ENCODE measurements at places on chromosomes 4 and X.
A peak's percentile ranks its signal among the peaks of the same experiment; 100 is the strongest.

DNA sequence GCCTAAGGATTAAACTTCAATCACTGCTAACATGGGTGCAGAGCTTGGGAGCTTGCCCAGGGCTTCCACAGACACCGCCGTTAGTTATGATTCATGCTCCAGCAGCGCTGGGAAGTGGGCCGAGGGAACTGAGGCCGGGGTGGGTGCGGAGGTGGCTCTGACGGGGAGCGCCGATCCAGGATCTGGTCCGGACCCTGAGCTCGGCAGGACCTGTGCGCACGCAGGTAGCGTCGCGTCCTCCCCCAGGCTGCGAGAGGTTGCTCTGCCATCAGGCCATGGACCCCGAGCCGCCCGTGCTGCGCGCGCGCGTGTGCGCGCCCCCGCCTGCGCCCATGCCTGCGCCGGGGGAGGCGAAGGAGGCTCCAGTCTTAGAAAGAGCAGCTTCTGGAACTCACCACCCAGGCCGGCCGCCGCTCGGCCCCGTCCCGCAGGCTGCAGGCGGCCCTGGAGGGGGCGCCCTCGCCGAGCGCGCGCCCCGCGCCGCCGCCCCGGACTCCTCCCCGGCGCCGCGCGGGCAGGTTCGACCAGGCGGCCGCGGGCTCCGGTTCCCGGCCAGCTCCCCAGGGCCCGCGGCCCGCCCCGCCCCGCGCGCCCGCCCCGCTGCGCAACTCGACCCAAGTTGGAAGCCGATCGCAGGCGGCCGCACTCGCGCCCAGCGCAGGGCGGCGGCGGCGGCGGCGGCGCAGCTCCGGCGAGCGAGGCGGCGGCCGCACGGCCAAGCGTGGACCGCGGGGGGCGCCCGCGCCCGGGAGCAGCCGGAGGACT, 732 bp upstream of the ADRA2C start:
- DNase-seq, result no peak

DNA sequence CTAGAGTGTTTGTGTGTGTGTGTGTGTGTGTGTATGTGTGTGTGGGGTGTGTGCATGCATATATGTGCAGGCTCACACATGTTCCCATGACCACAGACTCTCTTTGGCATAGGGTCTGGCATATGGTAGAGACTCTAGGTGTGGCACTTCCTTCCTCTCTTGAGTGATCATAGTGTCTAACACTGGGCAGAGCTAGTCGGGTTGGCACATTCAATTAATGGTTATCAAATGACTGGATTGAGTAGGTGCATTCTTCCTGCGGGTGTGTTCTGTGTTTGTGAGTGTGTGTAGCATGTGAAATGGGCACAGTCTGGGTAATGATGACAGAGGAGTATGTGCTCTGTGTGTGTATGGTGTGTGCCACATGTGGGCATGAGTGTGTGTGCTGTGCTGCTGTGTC, 106.5 kb downstream of the EFNB1 start:
- DNase-seq, result no peak

DNA sequence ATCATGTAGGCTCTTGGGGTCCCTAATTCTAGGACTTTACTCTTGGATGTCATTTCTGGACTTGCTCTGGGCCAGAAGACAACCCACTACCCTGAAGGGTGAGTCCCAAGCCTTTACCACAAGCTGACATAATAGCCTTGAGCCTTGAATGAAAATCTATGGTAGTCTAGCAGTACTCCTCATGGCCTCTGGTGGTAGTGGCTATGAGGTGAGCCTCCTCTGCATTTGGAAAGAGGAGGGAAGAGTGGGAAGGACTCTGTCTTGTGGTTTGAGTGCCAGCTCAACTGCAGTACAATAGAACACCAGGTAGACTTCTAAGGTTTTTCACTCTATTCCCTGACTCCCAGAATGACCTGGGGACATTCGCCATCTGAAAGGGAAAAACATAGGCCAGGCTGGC, 96.5 kb downstream of the DCAF12L1 start:
- DNase-seq, result no peak

GRCh38 chr4:149584722-149585121, 230.9 kb downstream of the IQCM start:
- no peak for DNase-seq

- no peak for DNase-seq
These were observed 65.3 kb upstream of the CCSER1 start for GRCh38 chr4:90061881-90062280.

GRCh38 chr4:166827167-166827566, 407.1 kb downstream of the SPOCK3 start:
- no peak for DNase-seq

- no peak for DNase-seq
These were observed 178.1 kb downstream of the MAML3 start for GRCh38 chr4:139975830-139976272.

GRCh38 chr4:20391198-20391597, 139.5 kb downstream of the SLIT2 start:
- peak; percentile 24 for DNase-seq

DNA sequence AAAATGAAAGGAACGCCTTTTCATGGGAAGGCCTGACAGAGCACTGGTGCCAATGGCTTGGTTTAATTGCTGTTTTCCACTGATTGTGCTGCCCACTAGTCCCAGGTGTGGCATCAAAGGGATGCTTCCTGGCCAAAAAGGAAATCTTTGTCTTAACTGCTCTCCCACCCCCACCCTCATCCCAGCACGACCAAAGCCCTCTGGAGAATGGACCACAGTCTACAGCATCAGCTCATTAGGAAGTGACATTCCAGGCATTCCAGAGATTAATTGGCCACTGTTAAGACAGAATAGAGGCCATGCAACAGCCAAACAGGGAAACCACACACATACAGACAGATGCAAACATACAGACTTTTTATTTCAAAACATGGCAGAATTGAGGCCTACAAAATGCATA, 143.2 kb downstream of the LHFPL1 start:
- DNase-seq, result no peak

GRCh38 chr4:87007528-87008446, 73.0 kb downstream of the AFF1 start:
- DNase-seq, result no peak

Measured in fibroblast of the conjunctiva (primary cell).